Neuronal stem cell (in vitro differentiated cells): ENCODE measurements at places on chromosomes 1 and 21.

GRCh38 chr1:207319199-207319598, 2.3 kb upstream of the CD55 start:
- no peak for DNase-seq

DNA sequence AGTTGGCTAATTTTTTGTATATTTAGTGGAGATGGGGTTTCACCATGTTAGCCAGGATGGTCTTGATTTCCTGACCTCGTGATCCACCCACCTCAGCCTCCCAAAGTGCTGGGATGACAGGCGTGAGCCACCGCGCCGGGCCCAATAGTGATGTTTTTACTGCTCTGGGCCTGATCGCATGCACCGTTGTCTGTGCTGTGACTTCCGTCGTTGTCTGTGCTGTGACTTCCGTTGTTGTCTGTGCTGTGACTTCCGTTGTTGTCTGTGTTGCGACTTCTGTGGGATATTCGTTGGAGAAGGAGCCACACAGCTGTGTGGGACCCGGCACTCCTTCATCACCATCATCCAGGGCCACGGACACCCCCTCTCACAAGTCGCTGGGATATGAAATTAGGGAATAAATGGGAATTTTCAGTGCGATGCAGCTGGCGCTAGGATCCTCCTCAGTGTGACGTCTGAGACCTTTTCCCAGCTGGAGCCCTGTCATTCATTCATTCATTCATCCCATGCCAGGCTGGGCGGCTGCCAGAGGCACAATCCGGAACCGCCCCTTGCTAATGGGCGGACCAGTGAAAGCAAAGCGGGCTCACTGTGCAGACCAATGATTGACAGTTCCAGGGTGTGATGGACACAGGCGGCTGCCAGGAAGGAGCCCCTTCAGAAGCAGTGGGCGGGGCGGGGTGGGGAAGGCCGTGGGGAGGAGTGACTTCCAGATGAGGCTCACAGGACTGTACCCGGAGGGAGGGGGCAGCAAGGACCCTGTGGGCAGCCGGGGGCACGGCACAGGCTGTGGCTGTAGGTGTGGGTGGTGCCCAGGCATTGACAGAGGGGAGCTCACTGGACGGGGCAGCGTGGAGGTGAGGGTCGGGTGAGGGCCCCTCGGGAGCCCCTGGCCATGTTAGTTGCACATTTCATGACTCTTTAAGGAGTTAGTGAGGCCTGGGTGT, 48.9 kb downstream of the PRKCZ start:
- no peak for DNase-seq

DNA sequence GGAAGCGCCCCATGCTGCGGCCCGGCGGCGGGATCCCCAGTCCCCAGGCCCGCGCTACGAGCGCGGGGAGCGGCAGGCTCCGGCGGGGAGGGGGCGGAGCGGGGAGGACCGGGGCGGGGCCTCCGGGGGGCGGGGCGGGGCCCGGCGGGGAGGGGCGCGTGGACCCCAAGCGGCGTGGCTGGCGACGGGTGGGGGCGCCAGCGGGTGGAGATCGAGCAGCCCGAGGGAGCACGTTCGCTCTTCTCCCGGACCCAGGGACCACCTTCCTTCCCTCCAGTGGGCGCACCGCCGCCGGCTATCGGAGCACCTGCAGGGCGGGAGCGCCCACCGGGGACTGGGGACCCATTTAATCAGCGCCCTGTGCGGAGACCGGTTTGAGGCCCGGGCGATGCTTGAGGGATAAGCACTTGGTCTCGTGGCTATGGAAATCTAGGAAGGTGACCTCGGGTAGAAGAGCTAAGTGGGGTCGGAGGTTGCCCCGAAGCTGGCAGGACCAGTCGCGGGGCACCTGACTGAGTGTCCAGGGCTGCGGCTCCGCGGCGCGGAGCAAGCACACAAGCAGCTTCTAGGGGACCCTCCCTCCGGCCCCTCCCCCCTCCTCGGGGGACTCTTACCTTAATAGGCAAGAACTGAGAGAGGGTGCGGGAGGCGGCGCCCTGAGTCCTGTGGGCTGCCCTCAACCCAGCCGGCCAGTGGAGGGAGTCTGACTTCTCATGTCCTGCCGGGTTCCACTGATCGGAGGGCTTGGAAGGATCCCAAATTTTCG, at the start of gene TSPAN2:
TSS of gene TSPAN2 (minus strand) at position 84 of the 766 bp plus-strand sequence. CDS start at position 13, 71 bp downstream.
- peak; percentile 79 for DNase-seq

DNA sequence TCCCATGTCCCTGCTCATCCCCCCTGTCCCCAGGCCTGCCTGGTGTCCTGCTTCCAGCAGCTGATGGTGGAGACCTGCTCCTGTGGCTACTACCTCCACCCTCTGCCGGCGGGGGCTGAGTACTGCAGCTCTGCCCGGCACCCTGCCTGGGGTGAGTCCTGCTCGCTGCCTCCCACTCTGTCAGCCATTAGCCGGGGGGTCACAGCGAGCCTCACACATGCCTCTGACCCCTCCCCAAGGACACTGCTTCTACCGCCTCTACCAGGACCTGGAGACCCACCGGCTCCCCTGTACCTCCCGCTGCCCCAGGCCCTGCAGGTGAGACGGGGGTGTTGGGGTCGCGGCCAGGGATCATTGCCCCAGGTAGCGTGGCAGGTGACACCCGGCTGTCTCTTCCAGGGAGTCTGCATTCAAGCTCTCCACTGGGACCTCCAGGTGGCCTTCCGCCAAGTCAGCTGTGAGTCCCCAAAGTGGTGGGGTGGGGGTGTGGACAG, 10.0 kb downstream of the SCNN1D start:
- DNase-seq = no peak

- no peak for DNase-seq
Observed at GRCh38 chr1:1782399-1783221, 4.3 kb upstream of the NADK start.

- DNase-seq = no peak
Observed at GRCh38 chr1:202164271-202165037, 4.1 kb upstream of the PTPN7 start.
